ENCODE measurements at places on chromosomes 16 and 17. TPM values are rescaled to one million over a fixed set of nuclear protein-coding genes. Genes with fewer than 3 reads are reported as not detected.
A peak's percentile ranks its signal among the peaks of the same experiment; 100 is the strongest.

DNA sequence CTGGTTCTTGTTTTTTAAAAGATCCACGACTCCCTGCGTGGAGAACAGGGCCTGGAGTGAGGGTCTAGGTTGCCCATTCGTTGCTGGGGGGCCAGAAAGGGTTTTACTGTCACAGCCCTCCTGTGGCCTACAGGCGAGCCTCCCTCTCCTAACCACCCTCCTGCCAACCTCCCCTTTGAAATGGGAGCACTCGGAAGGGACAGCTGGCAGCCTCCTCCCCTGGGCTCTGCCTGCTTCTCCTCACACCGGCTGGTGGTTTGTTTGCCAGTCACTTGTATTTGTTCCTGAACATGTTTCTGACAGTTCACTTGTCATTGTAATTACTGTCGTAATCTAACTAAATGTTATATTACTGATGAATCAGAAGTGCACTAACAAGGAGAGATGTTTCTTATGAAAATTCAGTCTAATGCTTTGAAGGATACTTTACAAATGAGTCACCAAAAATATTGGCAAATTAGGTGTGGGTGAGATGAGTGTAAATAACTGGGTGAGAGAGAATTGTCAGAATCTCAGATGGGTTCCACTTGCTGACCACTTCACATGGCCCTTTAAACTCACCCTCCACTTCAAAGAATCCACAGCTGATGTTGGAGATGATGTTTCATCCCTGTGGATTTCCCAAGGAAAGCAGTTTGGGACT is 2.7 kb upstream of the SPPL2C start:
- no peak for DNase-seq

The CLEC3A gene
- total RNA-seq: not detected

The OTOP2 gene
- total RNA-seq: not detected

- DNase-seq: no peak
Measured at GRCh38 chr17:81520021-81520901, 7.7 kb upstream of the ACTG1 start.

The CD300H gene
- total RNA-seq: not detected

- DNase-seq: no peak
Measured at GRCh38 chr17:74274709-74275340, 791 bp downstream of the DNAI2 start.

GRCh38 chr16:8832717-8833105 is 35.1 kb downstream of the PMM2 start:
- DNase-seq: no peak

GRCh38 chr17:81479175-81480071 is 33.2 kb downstream of the ACTG1 start:
- no peak for DNase-seq

- no peak for DNase-seq
Measured at GRCh38 chr17:81346908-81347349, 48.3 kb upstream of the BAHCC1 start.

The SHCBP1 gene
- 58.3 TPM for total RNA-seq

DNA sequence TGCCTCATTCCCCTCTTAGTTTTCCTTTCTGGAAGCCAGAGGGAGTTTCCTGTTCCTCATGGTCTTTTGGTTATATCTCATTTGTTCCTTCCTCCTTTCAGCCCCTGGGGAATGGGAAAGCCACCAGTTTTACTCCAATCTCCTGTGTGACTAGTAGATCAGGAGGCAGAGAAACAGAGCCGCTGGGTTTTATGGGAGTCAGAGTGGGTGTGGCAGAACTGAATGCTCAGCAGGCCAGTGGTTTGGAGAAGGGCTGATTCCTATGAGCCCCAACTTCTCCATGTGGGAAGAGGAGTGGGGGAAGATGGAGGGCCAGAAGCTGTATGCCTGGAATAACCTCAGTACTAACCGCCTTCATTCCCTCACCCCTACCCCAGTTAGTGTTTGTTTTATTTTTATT is 4.1 kb downstream of the DNAH2 start:
- DNase-seq: no peak

DNA sequence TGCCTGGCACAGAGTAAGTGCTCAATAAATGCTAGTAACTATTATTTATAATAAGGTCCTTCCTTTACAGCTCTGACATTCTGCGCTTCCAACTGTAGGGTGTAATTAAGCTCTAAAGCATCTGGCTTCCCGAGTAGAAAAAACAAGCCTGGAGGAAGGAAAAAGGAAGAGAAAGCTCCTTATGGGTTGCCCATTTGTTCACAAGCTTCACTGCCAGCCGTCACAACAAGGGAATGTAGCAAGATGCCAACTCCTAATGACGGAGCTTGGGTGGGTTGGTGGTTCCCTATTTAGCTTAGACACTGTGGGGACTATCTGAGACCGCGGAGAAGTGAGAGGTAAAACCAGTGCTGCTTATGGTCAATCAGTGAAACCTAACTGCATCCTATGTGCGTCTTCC is 7.3 kb upstream of the RPRML start:
- no peak for DNase-seq

The ATP6V0D1 gene
- 30.8 TPM for total RNA-seq

DNA sequence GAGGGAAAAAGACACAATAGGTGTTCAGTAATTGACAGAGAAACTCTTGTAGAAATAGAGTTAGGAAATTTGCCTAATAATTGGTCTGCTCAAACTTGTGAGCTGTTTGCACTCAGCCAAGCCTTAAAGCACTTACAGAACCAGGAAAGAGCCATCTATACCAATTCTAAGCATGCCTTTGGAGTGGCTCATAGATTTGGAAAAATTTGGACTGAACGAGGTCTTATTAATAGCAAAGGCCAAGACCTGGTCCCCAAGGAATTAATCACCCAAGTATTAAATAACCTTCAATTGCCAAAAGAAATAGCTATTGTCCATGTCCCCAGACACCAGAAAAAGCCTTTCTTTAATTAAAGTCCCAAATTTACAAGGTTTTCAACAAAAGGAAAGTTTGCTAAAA is 90.3 kb downstream of the EMP2 start:
- DNase-seq: no peak

GRCh38 chr16:5430598-5430997 is 333.0 kb upstream of the EEF2KMT start:
- DNase-seq: no peak

The ASPSCR1 gene
- 78.0 TPM for total RNA-seq

The ADAM11 gene
- 0.72 TPM for total RNA-seq

- peak; percentile 73 for DNase-seq
Measured at GRCh38 chr16:726438-727290, at the start of the genes CCDC78 and HAGHL. CCDC78 (minus strand) TSS chr16:726443; CDS start chr16:726367, 76 bp downstream. HAGHL (plus strand) TSS chr16:727106; CDS start chr16:727510, 404 bp downstream.

The FBXL16 gene
- total RNA-seq: 0.67 TPM

The SNN gene
- 11.8 TPM for total RNA-seq

DNA sequence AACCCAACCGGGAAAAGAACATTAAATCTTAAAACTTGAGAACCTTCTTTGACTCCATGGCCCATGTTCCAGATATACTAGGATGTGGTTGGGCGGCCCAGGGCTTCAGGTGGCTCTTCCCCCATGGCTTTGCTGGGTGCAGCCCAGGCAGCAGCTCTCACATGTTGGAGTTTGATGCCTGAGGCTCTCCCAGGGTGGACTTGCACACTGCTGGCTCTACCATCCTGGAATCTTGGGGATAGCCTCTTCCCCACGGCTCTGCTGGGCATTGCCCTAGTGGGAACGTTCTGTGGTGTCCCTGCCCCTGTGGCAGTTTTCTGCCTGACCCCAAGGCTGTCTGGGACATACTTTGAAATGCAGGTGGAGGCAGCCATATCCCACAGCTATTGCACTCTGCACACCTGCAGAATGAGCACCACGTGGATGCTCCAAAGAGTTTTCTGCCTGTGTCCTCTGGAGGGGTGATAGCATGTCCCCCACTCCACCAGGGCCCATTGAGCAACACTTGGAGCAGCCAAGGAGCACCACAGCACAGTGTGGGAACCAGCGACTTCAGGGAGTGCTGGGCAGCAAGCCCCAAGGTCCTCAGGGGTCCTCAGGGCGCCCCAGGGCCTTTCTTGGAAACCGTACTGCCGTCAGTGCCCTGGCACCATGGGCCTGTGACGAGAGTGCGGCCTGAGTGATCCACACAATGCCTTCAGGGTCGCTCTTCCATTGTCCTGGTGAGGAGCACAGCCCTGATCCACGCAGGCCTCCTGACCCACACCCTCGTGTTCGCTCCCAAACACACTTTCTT is 70.8 kb downstream of the GOSR1 start:
- no peak for DNase-seq

DNA sequence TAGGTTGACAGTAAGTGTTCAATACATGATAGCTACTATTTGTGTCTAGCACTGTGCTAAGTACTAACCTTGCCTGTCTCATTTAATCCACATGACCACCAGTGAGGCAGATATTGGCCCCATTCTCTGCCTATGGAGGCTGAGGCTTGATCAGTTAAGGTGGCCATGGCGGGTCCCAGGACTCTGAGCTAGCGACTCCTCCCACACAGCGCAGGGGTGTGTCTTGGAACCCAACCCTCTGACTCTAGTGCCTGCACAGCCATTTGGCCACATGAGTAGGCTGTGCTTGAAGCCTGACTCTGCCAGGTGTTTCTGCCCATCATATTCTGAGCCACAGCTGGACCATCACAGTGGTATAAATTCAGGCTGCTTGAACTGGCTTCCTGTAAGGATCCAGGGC is 6.4 kb downstream of the NHERF1 start:
- no peak for DNase-seq

The PRR11 gene
- total RNA-seq: 30.4 TPM

DNA sequence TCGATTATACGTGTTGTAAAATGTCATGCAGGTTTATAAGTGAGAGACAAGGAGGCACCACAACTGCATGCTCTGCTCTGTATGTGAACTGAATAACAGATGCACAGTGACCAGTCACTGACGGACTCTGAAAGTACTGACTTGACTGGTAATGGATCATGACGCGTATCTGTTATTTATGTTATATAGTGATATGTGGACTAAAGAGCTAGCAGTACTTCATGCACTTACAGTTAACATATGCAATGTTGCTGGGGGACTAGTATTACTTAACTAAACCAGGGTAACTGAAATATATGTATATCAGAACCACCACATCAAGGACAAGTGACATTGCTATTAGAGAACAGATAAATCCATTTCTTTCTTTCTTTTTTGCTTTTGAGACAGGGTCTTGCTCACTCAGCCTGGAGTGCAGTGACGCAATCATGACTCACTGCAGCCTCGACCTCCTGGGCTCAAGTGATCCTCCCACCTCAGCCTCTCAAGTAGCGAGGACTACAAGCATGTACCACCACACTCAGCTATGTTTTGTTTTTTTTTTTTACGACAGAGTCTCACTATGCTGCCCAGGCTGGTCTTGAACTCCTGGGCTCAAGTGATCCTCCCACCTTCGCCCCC is 17.2 kb downstream of the COIL start:
- peak; percentile 32 for DNase-seq

The ZP2 gene
- total RNA-seq: not detected

The PDXDC1 gene
- 65.3 TPM for total RNA-seq

The SMTNL2 gene
- not detected for total RNA-seq

The SP6 gene
- not detected for total RNA-seq

The CHTF8 gene
- 166 TPM for total RNA-seq

The SKA2 gene
- 118 TPM for total RNA-seq

- no peak for DNase-seq
Measured at GRCh38 chr16:81286190-81286589, 28.6 kb upstream of the GAN start.

The ALOX15 gene
- not detected for total RNA-seq

DNA sequence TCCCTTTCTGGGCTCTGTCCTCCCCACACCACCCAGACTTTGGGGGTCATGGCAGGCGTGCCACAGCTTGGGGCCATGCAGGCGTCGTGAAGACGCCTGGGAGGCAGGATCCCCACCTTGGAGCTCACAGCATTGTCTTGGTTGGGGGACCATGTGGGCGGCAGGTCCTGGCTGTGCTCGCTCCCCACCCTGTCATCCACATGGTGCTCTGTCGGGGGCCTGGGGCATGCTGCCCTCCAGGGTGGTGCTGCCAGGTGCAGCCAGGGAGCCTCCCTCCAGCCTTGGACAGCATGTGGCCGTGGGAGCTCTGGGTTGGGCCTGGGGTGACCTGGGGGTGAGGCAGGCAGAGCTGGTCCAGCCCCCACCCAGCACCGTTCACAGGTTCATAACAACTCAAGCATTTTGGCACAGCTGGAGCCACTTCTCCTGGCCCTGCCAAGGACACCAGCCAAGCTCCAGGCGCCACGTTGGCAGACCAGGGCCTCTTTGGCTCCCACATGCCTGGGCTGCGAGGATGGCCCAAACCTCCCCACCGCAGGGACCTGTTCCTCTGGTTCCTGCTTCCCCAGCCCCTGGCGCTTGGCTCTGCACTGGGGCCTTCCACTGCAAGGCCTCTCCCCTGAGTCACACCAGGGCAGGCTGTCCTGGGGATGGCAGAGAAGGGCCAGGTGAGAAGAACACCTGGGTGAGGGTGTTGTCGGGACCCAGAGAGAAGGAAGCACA is 15.1 kb upstream of the ATP6V0C start:
- DNase-seq: no peak

The PMFBP1 gene
- not detected for total RNA-seq

- DNase-seq: no peak
Measured at GRCh38 chr17:82887255-82888164, 47.7 kb upstream of the ZNF750 start.

GRCh38 chr17:8954339-8954738 is 11.2 kb downstream of the PIK3R5 start:
- no peak for DNase-seq

DNA sequence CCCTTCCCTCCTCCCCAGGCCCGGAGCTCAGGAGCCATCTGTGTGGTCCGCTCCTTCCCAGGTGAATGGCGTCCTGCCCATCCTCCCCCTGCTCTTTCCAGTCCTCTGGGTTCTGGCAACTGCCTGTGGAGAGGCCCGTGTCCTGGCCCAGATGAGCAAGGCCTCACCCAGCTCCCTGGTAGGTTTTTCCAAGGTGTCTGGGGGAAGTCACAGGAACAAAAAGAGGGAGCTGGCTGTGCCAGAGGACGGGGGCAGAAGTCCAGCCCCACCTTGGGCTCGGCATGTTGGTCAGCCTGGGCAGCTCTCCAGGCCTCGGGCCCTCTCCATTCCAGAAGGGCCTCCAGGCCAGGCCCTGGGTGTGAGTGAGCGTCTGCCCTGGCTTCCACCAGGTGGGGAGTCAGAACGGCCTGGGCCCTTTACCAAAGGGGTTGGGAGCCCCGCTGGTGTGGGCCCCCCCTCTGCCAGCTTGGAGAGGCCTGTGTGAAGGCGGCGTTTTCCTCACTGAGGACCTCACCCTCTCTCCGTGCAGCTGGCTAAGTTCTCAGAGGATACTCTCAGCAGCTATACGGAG is 25.1 kb downstream of the CASKIN2 start:
- no peak for DNase-seq

DNA sequence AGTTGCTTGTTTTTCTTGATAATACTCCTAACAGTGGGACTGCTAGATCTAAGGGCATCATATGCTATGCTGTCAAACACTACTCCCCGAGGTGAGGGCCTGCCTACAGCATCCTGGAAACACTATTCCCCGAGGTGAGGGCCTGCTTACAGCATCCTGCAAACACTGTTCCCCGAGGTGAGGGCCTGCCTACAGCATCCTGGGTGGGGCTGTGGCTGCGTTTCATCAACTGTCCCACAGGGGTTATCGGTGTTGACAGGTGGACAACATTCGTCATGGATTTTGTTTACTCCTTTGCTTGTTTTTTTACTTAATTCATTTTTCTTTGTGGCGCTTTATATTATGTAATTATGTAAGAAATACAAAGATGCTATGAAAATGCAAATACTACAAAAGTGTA is 22.5 kb downstream of the NPRL3 start:
- no peak for DNase-seq
